ENCODE measurements at places on chromosomes 5 and 9.

GRCh38 chr5:31640573-31640972 lies 1.6 kb downstream of the PDZD2 start:
- DNase-seq: no peak

- no peak for DNase-seq
Measured at GRCh38 chr9:34372467-34373011, 4.2 kb downstream of the MYORG start.

DNA sequence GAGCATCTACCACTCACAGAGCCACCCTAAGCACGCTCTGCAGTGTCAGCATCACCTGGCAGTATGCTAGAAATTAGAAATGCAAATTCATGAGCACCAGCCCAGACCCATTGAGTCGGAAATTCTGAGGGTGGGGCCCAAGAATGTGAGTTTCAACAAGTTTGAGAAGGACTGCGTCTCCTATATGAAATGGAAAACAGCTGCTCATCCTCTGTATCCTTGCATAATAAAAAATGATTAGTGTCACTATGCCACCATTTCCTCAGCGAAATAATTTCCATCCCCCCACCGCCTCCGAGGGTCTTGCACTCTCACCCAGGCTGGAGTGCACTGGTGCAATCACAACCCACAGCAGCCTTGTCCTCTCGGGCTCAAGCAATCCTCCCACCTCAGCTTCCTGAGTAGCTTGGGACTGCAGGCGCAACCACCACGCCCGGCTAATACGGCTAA lies 1.3 kb upstream of the IQGAP2 start:
- no peak for DNase-seq

DNA sequence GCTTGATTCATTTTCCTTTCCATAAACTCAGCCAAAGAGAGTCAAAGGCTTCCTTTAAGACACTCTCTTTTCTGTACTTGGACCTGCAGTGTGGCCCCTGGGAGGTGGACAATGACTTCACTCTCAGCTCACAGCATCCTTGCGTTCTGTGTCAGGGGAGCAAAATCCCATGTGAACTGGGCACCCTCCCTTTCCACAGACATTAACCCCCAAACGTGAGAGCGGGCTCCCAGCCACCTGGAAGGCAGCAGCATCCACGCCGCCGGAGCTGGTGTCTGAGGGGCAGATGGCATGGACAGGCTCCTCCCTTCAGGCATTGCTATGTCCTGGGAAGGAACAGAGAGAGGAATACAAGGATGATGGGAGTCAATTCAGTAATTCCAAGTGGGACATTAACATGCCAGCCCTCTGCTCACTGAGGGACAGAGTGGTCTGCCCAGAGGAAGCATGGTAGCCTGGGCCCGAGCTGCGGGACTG lies 39.5 kb downstream of the TRIP13 start:
- peak; percentile 90 for DNase-seq

DNA sequence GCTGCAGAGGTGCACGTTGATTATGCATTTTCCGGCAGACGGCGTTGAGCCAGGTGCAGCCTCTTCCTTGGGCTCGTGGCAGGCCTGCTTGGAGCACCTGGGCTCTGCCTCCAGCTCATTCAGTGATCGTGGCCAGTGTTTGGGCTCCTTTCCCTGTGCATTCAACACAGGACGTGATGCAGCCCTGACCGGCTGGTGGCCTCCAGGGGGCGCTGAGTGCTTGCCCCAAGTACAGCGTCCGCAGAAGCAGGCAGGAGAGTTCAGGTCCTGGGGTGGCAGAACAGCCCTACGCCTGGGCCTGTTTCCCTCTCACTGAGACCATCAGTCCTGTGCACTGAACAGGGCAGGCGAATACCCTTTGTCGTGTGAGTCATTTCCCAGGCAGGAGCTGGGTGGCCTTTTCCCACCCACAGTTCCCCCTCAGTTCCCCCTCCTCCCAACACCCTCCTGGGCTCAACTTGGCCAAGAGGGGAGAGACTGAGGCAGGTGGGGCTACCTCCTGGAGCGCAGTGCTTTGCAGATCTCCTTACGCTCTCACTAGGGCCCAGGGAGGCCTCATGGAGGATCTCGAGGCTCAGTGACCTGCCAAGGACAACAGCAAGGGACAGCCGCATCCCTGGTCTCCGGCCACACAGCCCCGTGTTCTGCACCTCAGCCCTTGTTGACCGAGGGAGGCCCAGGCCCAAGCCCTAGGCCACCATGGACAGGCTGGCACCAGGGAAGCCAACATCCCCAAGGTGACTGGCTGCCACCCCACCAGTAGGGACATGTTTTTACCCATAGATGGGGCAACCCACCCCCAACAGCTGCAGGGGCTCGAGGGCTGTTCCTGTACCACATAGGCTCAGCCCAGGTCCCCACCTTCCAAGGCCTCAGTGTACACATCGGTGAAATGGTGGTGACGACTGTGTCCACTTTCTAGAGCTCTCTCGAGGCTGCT lies 52.9 kb downstream of the LRSAM1 start:
- peak; percentile 85 for DNase-seq

GRCh38 chr5:133913413-133914155 lies 54.8 kb downstream of the C5orf15 start:
- DNase-seq: no peak

DNA sequence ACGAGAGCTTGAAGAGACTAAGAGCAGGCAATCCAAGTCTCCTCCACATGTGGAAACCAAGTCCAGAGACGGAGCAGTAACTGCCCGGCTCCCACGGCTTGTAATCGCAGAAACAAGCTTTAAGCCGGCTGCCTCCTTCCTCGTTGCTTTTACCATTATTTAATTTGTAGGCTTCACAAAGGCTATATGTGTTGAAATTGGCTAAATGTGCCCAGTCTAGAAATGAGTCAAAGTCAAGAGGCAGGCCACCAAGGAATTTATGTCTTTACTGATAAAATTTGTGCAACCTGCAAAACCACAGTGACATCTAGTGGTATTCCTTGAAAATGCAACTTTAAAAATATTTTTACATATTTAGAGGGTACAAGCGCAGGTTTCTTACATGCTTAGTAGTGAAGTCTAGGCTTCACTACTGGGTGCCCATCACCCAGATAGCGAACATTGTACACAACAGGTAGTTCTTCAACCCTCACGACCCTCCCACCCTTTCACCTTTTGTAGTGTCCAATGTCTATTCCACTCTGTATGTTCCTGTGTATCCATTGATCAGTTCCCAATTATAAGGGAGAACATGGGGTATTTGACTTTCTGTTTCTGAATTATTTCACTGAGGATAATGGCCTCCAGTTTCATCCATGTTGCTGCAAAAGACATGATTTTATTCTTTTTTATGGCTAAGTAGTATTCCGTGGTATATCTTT lies 33.5 kb upstream of the EBF1 start:
- peak; percentile 55 for DNase-seq

- peak; percentile 37 for DNase-seq
Measured at GRCh38 chr9:126397056-126397455, 70.4 kb downstream of the MVB12B start.

DNA sequence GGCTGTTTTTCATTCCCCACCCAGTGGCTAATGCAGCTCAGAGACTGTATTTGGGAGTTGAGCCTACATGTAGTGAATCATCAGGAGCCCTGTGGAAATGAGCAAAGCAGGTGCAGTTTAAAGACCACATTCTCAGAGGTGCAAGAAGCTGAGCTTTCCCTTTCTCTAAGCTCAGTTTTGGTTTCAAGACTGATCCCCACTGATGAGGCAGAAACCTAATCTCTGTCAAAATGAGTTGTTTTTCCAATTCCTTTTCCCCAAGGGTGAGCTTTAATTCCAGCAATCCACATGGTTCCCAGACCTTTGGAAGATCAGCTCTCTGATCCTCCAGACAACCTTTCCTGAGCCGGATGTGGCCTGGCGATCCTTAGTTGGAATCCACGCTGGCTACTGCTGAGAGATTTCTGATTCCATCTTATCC lies 420.5 kb downstream of the EBF1 start:
- no peak for DNase-seq

GRCh38 chr9:117643288-117643654 lies 60.9 kb upstream of the TLR4 start:
- DNase-seq: no peak

- DNase-seq: no peak
Measured at GRCh38 chr9:76734716-76735115, 29.5 kb upstream of the PCA3 start.

DNA sequence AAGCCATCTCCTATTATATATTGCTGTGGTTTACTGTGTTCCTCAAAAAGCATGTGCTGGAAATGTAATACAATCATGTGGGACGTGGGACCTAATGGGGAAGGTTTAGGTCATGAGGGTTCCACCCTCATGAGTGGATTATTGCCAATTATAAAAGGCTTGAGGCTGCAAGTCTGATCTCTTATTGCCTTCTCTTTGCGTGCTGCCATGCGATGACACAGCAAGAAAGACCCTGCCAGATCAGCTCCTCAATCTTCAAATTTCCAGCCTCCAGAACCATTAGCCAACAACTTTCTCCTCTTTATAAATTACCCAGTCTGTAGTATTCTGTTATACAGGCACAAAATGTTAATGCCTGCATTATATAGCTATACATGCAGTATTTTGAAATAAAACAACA lies 45.4 kb downstream of the MARCHF11 start:
- no peak for DNase-seq

GRCh38 chr9:120351106-120351505 lies 228.9 kb downstream of the CDK5RAP2 start:
- DNase-seq: no peak

DNA sequence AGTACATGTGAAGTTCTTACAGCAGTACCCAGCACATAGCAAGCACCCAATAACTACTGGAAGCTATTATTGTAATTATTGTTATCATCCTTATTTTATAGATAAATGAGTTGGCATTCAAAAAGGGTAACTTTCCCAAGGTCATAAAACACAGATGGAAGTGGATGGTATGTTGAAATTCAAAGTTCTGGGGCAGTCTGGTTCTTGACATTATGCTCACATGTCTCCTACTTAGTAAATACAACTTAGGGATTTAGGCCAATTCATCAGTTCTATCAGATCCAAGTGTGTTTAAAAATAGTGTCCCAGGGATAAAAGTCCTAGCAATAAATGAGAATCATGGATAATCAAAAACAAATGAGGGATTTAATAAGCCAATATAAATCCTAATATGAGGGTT lies 265.2 kb downstream of the ADAMTSL1 start:
- DNase-seq: no peak

DNA sequence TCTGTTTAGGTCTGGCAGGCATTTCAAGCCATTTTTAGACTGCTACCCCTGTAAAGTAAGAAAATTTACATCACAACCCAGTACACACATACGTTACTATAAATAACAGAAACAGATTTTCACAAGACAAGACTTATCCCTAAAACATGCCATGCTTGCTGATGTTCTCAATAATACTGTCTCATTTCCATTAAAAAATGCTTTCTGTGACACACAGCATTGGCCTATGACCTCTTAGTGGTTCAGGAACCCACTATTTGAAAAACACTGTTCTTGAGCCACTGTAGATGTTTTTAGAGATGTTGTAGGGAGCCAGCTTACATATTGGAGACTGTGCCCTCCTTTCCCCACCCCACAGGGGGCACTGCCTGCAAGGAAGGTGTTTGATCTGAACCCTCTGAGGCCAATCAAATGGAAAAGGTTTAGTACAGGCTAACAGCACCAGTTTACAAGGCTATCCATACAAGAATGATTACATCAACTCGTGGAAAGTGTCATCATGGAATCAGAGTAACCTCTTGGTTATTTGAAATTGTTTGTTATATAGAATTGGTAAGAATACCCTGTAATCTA lies 30.8 kb downstream of the ZSWIM6 start:
- DNase-seq: peak; percentile 12

DNA sequence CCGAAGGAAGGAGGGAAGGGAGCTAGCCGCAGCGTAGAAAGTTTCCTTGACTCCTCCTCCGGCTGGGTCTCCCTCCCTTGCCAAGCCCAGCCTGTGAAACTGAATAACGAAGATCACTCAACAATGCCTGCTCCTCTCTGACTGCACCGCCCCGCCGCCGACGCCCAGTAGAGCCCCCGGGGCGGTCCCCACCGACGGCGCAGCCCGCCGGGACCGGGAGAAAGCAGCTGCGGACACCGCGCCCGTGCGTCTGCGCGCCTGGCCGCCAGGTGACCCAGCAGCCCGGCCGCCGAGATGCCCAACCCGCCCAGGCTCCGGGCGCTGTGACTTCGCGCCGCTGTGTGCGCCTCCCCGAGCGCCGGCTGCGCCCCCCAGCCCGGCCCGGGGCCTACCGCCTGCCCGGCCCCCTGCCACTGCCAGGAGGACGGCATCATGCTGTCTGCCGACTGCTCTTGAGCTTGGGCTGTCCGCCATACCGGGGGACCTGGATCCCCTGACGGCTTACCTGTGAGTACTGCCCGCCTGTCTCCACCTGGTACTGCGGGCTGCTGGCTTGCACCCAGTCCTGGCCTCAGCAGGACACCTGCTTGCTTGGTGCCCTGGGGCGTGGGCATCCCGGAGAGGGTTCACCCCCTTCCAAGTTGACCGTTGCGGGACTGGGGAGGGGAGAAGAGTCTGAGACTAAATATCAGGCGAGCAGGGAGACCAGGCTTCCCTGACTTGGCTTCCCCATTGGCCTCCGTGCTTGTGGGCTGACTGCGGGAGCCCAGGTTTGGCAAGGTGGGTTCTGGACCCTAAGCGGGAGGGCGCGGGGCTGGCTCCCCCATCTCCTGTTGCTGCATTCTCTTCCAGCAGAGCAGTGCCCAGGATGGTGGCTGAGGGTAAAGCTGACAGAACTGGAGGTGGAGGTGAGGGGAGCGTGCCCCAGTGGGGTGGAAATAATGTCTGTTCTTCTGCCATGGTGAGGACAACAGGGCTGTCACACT lies 26.2 kb upstream of the SPTLC1 start:
- no peak for DNase-seq

GRCh38 chr5:122498163-122498562 lies 186.1 kb downstream of the SNCAIP start:
- peak; percentile 36 for DNase-seq

DNA sequence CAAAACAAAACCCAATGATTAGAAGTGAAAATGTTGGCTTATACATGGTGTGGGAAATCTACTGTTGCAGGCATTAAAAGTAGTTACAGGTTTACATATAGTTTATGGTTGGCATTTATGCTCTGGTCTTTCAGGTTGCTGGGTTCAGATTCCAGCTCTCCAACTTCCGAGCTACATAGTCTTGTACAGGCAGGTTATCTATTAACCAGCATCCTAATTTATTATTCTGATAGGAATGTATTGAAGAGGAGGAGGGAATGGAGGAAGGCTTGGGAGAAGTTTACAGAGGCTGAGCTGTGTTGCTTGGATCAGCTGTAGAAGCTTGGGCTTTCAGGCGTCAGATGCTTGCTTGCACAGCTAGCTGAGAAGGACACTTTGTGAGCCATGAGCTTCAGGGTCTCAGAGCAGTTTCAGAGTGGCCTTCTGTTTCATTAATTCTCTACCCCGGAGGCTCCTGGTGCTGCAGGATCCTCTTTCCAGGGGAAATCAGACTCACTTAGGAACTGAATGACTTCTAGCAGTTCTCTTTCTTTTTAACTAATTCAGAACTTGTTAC lies 11.7 kb upstream of the ERBIN start:
- DNase-seq: no peak

DNA sequence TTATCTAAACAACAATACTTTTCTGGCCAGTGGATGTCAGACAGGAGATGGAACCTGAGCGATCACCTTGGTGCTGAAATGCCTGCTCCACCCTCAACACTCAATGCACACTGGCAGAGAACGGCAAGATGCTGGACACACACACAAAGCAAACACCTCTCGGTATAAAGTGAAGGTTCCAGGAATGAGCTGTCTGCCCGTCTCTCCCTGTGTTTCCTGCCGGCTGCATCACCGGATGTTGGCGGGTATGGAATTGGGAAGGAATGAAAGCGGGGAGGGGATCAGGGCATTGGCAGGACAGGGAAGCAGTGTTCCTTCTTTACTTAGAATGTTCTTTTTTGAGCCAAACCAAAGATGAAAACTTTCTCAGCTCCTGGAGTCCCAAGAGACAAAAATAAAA lies 59.2 kb downstream of the MED10 start:
- DNase-seq: no peak

Data from NCI-H524 (cell line).